ENCODE measurements at places on chromosomes 1 and 21.

DNA sequence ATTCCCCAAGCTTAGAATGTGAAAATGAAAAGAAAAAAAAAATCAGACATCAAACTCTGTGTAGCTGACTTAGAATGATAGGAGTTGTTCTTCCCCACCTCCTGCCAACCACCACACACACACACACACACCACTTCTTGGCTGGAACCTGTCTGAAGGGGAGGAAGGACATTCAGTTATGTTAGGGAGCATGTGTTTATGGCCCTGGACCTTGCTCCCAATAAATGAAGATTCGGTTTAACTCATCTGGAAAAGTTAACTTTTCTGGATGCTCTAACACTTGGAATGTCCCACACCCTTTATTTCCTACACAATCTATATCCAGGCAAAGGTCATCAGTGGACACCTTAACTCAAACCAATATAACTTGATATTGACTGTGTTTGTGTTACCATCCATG is 112.4 kb downstream of the DAB1 start:
- H3K4me3 ChIP-seq: no peak overlapping the region
- DNase-seq: no peak
- H3K27me3 ChIP-seq: no peaks in the 10 kb centered on the region

GRCh38 chr1:18343581-18343980 is 137.1 kb upstream of the KLHDC7A start:
- no peaks in the 10 kb centered on the region for H3K27me3 ChIP-seq
- H3K4me3 ChIP-seq: no peak overlapping the region

DNA sequence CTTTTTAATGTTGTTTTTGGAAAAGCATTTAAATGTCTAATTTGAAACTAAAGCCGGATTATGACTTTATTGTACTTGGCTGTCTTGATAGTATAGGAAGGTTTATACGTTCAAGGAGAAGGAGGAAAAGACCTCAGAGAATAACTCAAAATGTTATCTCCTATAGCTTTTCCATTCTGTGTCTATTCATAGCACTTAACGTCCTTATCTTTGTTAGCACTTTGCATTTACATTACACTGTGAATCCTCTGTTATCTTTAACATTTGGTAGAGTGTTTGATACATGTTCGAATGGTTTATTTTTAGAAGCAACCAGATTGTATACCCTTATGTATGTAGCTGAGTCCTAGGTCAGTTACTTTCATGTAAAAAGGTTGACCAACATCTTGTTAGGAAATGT is 50.8 kb upstream of the PODN start:
- H3K27ac ChIP-seq: no peak overlapping the region
- H3K36me3 ChIP-seq: peaks cover 4% of the 10 kb centered on the region
- H3K4me1 ChIP-seq: peaks cover 19% of the 10 kb centered on the region
- no peak overlapping the region for H3K4me3 ChIP-seq

- no peak for DNase-seq
- H3K36me3 ChIP-seq: no peaks in the 10 kb centered on the region
- H3K4me3 ChIP-seq: no peak overlapping the region
- H3K4me1 ChIP-seq: no peaks in the 10 kb centered on the region
- H3K27ac ChIP-seq: no peak overlapping the region
Measured at GRCh38 chr1:55426619-55427018, 211.5 kb upstream of the USP24 start.

DNA sequence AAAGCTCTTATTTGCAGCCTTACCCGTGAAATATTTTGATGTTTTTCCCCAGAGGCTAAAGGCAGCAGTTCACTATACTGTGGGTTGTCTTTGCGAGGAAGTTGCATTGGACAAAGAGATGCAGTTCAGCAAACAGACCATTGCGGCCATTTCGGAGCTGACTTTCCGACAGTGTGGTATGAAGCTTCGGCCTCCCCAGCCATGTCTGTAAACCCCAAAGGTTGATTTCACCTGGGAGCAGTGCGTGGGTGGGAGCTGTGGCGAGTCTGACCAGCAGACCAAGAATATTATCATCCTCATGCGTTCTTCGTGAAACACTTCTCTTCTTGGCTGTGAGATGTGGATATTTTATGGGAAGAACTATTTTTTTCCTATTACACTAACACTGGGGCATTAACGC is 3.6 kb downstream of the CENPS start:
- H3K27ac ChIP-seq: no peak overlapping the region
- no peak overlapping the region for H3K4me3 ChIP-seq
- H3K36me3 ChIP-seq: no peaks in the 10 kb centered on the region
- peaks cover 23% of the 10 kb centered on the region for H3K4me1 ChIP-seq

GRCh38 chr21:31892686-31893085 is 19.9 kb downstream of the HUNK start:
- DNase-seq: no peak
- peaks cover 8% of the 10 kb centered on the region for H3K27me3 ChIP-seq
- H3K27ac ChIP-seq: no peak overlapping the region
- H3K4me1 ChIP-seq: peaks cover 4% of the 10 kb centered on the region
- H3K4me3 ChIP-seq: no peak overlapping the region
- no peaks in the 10 kb centered on the region for H3K36me3 ChIP-seq

- peaks cover 8% of the 10 kb centered on the region for H3K4me1 ChIP-seq
- no peak overlapping the region for H3K4me3 ChIP-seq
- H3K27me3 ChIP-seq: no peaks in the 10 kb centered on the region
Measured at GRCh38 chr1:225816643-225817538, 7.0 kb downstream of the EPHX1 start.
